HepG2 (cell line): ENCODE measurements at places on chromosomes 13 and 19. TPM values are rescaled to one million over a fixed set of nuclear protein-coding genes. Genes with fewer than 3 reads are reported as not detected.
A peak's percentile ranks its signal among the peaks of the same experiment; 100 is the strongest.

DNA sequence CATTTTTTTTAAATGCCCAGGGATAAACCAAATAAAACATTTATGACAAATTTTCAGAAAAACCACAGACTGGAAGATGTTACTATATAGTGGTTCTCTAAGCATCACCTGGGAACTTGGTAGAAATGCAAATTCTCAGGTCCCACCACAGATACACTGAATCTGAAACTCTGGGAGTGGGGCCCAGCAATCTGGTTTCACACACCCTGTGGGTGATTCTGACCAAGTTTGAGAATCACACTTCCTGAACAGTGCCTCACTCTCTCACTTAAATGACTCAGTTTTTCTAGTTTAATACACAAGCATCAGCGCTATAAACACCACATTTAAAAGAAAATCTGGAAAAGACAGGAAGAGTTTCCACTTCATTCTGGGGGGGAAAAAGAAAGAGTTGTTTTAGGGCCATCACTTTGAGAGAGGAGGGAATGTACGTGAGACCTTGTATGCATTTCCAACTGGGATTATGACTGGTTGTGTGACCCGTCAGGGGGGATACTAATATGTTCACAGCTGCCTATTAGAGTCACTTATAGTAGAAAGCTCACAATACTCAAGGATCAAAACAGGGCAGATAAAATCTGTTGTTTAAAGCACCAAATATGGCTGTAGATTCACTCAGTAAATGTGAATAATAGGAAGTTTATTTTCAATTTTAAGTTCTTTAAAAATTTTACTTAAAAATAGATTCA lies 567.7 kb downstream of the GPC6 start:
- H3K27ac ChIP-seq, result no peak overlapping the region
- H3K4me1 ChIP-seq, result no peaks in the 10 kb centered on the region
- H3K36me3 ChIP-seq, result no peaks in the 10 kb centered on the region
- H3K4me3 ChIP-seq, result no peak overlapping the region
- no peak for DNase-seq
- H3K27me3 ChIP-seq, result no peaks in the 10 kb centered on the region

The KLK1 gene
- not detected in 2 replicates for polyA plus RNA-seq

The INSL3 gene
- 0.30 and 0.44 TPM in 2 replicates for polyA plus RNA-seq

GRCh38 chr19:952049-952679 lies 26.3 kb downstream of the ARID3A start:
- peak overlapping the region; percentile 58 for H3K4me3 ChIP-seq
- peaks cover 19% of the 10 kb centered on the region; the same call in 2 of the 3 replicates for H3K36me3 ChIP-seq
- H3K27ac ChIP-seq, result peak overlapping the region; percentile 99
- H3K4me1 ChIP-seq, result peaks cover 86% of the 10 kb centered on the region
- no peaks in the 10 kb centered on the region for H3K27me3 ChIP-seq

The KLK5 gene
- polyA plus RNA-seq, result not detected in 2 replicates

The CARM1 gene
- 53.0 and 55.8 TPM in 2 replicates for polyA plus RNA-seq

GRCh38 chr19:5349041-5349440 lies 8.4 kb upstream of the PTPRS start:
- no peaks in the 10 kb centered on the region for H3K27me3 ChIP-seq
- no peak overlapping the region for H3K27ac ChIP-seq
- no peaks in the 10 kb centered on the region for H3K36me3 ChIP-seq
- no peak overlapping the region for H3K4me3 ChIP-seq
- H3K4me1 ChIP-seq, result peaks cover 25% of the 10 kb centered on the region
- peak; percentile 44 for DNase-seq

DNA sequence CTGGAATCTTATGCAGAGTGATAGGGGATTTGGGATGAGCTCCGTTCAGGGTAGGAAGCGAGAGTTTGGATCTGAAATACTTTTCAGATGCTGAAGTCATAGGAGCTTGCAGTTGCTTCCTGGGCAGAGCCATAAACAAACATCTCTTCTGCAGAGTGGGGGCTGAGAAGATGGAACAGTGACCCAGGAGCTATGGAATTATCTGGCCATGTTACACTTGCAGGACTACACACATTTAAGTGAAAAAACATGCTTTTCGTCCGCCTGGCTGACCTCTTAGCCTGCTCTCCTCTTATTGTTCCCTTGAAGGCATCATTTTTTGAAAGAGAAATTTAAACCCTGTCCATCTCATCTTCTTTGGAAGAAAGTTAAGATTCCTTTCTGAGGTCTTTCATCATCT lies 40.7 kb downstream of the PSG11 start:
- no peak overlapping the region for H3K27ac ChIP-seq
- H3K36me3 ChIP-seq, result no peaks in the 10 kb centered on the region
- no peak for DNase-seq
- no peak overlapping the region for H3K4me3 ChIP-seq

The ATP8B3 gene
- 5.8 and 5.9 TPM in 2 replicates for polyA plus RNA-seq

The NCAN gene
- 0.05 TPM in 1 of 2 replicates, not detected in the other for polyA plus RNA-seq

DNA sequence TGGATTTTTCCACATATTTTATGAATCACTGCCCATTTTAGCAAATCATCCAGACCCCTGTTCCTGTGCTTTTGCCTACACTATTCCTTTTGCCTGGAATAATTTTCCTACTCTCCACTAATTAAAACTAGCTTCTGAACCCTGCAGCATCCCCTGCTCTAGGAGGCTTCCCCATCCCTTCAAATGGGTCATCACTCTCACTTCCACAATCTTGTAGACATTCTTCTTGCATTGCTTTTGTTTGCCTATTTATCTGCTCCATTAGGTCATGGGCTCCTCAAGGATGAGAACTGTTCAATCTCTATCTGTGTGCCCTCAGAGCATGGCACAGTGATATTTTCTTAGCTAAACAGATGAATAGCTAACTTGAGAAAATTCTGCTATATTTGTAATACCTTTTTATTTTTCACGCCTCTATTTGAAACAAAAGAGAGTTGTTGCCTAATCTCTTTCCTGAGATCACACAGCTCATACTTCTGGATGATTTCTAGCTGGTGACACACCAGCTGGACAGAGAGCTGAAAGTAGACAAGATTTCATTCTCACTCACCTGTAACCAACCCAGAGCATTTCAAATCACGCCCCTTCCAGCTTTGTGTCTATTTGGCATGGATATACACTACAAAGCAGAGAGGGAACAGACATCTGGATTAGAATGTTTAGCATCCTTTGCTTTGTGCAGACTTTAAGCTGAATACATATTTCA lies 466.0 kb downstream of the FOXO1 start:
- no peaks in the 10 kb centered on the region for H3K4me1 ChIP-seq
- H3K36me3 ChIP-seq, result no peaks in the 10 kb centered on the region
- H3K27me3 ChIP-seq, result no peaks in the 10 kb centered on the region

DNA sequence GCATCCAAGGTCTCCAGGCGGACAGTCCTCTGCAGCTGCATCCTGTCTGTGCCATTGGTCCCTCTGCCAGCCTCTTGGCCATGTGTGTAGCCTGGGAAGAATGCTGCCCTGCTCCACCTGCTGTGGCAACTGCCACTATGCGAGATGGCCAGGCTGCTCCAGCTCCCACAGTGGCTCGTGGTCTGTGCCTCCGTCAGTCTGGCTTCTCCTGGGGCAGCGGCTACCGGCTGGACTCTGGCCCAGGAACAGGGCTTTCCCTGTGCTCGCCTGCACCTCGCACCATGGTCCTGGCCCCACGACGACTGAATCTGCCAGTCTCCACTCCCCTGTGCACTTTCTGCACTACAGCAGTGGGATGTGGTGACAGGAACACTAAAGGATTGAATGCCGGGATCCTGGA lies 26.7 kb upstream of the FFAR2 start:
- no peak for DNase-seq
- H3K4me1 ChIP-seq, result peaks cover 65% of the 10 kb centered on the region
- H3K27me3 ChIP-seq, result no peaks in the 10 kb centered on the region
- no peak overlapping the region for H3K27ac ChIP-seq
- peak overlapping the region; percentile 51; the same call in 1 of the 2 replicates for H3K4me3 ChIP-seq

- no peaks in the 10 kb centered on the region for H3K36me3 ChIP-seq
- no peak overlapping the region for H3K4me3 ChIP-seq
- no peak overlapping the region for H3K27ac ChIP-seq
- no peaks in the 10 kb centered on the region for H3K27me3 ChIP-seq
Measured at GRCh38 chr19:31220540-31220939, 128.7 kb downstream of the TSHZ3 start.

DNA sequence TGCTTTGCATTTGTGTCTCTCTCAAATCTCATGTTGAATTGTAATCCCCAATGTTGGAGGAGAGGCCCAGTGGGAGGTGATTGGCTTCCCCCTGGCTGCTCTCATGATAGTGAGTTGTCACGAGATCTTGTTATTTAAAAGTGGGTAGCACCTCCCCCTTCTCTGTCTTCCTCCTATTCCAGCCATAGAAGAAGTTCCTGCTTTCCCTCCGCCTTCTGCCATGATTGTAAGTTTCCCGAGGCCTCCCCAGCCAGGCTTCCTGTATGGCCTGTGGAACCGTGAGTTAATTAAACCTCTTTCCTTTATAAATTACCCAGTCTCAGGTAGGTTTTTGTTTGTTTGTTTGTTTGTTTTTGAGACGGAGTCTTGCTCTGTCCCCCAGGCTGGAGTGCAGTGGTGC lies 3.8 kb downstream of the LILRA4 start:
- no peak overlapping the region for H3K27ac ChIP-seq
- peaks cover 1% of the 10 kb centered on the region for H3K27me3 ChIP-seq
- no peak overlapping the region for H3K4me3 ChIP-seq
- DNase-seq, result no peak

The ACTL9 gene
- not detected in 2 replicates for polyA plus RNA-seq

DNA sequence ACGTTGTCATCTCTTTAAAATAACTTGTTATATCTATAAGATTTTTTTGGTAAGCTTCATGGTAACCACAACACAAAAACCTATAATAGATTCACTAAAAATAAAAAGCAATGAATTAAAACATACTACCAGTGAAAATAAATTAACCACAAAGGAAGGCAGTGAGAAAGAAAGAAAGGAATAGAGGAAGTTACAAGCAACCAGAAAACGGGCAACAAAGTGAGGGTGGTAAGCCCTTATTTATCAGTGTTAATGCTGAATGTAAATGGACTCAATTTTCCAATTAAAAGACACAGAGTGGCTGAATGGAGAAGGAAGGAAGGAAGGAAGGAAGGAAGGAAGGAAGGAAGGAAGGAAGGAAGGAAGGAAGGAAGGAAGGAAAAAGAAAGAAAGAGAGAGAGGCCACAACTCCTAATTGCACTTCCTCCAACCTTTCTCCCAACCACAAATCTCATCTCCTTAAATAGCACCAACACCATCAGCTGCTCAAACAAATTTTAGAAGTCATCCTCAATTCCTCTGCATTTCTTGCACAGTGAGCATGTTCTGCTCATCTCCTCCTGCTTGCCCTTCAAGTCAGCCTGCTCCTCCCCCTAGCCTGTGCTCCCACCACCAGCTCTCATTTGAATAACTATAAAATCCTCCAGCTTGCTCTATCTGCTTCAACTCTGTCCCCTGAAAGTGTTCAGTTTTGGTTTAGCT lies 48.6 kb downstream of the CCNA1 start:
- no peak for DNase-seq
- H3K4me1 ChIP-seq, result no peaks in the 10 kb centered on the region
- H3K27me3 ChIP-seq, result no peaks in the 10 kb centered on the region
- no peak overlapping the region for H3K4me3 ChIP-seq
- no peak overlapping the region for H3K27ac ChIP-seq

The KCNK6 gene
- 0.03 TPM in 2 replicates for polyA plus RNA-seq

The C19orf12 gene
- polyA plus RNA-seq, result 17.7 and 19.6 TPM in 2 replicates

DNA sequence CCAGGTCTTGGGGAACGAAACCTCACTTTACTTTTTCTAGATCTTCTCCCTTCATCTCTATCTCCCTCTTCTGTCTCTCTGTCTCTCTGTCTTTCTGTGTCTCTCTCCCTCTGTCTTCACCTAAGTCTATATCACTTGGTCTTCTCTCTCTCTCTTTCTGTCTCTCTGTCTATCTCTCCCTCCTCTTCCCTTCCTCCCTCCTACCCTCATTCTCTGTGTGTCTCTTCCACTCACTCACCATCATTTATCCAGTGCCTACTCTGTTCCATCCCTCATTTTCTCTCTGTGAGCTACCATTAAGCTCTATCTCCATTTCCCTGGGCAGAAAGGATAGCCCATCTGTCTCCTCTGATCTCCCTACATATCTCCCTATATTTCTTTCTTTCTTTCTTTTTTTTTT lies 32.2 kb upstream of the FBL start:
- no peaks in the 10 kb centered on the region; the same call in 1 of the 2 replicates for H3K36me3 ChIP-seq
- no peak overlapping the region for H3K27ac ChIP-seq

The CDX2 gene
- not detected in 2 replicates for polyA plus RNA-seq

The WTIP gene
- 18.1 and 20.9 TPM in 2 replicates for polyA plus RNA-seq

DNA sequence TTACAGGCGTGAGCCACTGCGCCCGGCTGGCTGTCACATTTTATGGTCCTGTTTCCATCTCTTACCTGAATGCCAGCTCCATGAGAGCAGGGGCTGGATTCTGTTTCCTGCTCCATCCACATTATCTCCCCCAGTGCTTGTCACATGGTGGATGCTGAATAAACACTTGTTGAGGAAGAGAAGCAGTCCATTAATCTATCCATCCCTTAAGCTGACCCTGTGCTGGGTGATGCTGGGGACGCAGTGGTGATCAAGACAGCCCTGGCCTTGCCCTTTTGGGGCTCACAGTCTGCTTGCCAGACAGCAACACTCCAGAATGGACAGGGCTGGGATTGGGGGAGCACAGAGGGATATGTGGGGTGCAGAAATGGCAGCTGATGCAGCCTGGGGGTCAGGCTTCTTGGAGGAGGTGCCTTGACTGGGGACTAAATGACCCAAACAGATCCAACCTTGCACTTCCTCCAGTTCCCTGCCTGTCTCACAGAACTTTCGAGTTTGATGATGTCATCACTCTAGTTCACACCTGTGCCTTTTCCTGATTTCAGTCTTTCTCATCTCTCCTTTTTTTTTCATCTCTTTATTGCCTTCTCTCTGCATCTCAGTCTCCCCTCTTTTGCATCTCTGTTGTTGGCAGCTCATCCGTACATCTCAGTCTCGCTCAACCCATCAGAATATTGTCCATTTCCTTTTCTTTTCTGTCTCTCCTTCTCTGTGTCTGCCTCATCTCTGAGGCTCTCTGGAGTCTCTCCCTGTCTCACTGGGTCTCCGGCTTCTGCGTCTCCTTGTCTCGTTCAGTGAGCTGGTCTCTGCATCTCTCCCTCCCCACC lies 4.6 kb downstream of the IRF2BP1 start:
- DNase-seq, result no peak
- H3K27me3 ChIP-seq, result no peaks in the 10 kb centered on the region
- H3K36me3 ChIP-seq, result no peaks in the 10 kb centered on the region
- peak overlapping the region; percentile 5; the same call in 1 of the 2 replicates for H3K4me3 ChIP-seq
- H3K4me1 ChIP-seq, result peaks cover 78% of the 10 kb centered on the region

GRCh38 chr19:43586346-43586745 lies 9.6 kb downstream of the IRGQ start:
- no peak for DNase-seq
- H3K4me3 ChIP-seq, result no peak overlapping the region
- peaks cover 26% of the 10 kb centered on the region for H3K4me1 ChIP-seq
- no peaks in the 10 kb centered on the region for H3K27me3 ChIP-seq

The SOHLH2 gene
- polyA plus RNA-seq, result 0.07 TPM in 1 of 2 replicates, not detected in the other

DNA sequence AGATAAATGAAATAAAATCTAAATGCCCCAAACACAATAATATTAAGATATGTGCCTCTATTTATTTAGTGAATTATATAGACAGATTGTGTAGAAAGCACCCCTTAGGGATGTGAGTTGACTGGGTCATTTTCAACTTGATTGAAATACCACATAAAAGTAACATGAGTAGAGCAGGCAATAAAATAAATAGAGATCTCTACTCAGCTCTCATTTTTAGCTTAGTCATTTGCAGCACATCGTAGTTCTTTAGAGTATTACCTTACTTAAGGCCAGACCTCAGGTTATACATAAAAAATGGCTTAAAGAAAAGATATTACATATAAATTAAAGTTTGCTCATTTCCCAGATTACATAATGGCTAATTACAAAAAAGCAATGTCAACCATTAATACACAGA lies 1525.6 kb upstream of the PRR20A start:
- DNase-seq, result no peak
- H3K4me1 ChIP-seq, result no peaks in the 10 kb centered on the region
- no peaks in the 10 kb centered on the region for H3K27me3 ChIP-seq
- H3K4me3 ChIP-seq, result no peak overlapping the region
- no peaks in the 10 kb centered on the region for H3K36me3 ChIP-seq
- H3K27ac ChIP-seq, result no peak overlapping the region
